ENCODE measurements at places on chromosomes 2 and 18.

DNA sequence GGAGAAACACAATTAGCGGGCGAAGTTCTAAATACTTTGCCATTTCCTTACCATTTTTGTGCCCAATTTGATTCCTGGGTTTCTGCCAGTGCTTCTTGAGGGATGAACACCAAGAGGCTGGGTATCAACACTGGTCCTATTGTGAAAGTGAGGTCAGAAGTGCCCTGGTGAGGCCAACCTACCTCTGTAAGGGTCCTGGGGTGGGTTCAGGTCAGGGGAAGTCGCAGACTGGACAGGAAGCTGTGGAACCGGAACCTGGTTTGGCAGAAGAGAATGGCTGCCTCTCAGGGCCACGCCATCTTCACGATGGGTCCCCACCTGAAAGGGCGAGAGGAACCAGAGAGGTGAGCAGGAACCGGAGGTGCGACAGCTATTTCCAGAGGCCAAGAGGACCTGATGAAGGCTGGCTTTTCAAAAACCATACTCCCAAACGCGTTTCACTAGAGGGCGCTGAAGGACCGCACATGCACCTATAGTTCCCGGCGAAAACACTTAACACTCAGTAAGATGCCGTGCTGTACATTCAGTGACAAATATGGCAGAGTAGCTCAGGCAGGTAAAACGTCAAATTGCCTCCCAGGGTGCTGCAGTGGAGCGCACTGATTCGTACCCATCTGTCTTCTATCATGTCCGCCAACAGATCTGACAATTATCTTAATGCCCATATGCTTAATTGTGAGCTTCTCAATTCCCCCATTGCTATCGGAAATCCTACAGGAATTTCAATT lies 275.3 kb upstream of the CCDC68 start:
- no peak for DNase-seq

DNA sequence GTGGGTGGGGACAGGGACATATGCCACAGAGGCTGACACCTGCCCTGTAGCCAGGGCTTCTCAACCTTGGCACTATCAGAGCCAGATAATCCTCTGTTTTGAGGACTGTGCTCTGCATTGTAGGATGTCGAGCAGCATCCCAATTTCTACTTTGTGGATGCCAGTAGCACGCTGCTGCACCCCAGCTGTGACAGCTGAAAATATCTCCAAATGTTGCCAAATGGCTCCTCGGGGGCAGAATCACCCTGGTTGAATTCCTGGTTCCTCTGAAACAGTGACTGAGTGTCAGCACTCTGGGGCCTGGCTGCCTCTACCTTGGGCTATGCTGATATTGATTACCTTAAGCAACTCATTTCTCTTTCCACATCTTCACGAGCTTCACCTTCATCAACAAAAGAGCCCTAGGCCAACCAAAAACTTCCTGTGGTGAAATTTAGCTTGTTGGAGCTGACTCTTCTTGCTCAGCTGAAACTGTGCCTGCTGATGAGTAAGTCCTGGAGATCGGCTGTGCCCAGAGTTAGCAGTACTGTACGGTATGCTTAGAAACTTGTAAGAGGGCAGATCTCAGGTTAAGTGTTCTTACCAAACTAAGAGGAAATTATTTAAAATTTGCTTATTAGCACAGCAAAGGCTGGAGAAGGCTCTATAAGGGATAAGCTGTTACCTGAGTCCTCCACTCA lies 138.1 kb downstream of the SEPTIN10 start:
- DNase-seq: no peak

DNA sequence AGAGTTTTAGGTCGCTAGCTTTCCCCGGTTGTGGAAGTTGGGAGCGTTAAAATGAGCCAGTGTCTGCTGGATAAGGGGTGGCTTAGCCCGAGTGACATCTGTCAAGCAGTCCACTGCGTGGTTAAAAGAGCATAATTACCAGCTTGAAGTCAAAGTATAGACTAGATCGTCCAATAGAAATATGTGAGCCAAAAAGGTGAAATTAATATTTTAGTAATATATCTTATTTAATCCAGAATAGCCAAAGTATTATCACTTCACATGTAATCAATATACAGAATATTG lies 654 bp downstream of the COMMD1 start:
- no peak for DNase-seq

DNA sequence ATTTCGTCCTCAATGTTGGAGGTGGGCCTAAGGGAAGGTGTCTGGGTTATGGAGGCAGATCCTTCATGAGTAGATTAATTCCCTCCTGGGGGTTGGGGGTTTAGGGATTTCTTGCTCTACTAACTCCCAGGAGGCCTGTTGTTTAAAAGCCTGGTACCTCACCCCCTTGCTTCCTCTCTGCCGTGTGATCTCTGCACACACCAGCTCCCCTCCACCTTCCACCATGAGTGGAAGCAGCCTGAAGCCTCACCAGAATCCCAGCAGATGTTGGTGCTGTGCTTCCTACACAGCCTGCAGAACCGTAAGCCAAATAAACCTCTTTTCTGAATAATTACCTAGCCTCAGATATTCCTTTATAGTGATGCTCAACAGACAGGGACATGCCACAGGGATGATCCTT lies 141.5 kb downstream of the ZNF516 start:
- no peak for DNase-seq

DNA sequence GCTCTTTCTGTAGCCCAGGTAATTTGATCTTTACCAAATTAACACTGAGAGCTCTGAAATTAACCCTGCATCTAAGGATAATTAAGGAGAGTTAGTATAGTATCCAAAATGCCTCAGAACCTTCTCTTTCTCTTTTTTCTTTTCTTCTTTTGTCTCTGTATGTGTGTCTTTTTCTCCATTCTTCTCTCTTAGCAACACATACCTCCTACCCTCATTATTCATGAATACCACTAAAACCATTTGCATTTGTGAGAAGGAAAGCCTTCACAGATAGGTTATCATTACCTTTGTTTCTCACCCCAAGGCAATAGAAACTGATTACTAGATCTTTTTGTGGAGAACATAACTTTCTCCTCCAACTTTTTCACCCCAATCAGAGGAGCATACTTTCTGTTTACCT lies 376.5 kb upstream of the NXPH2 start:
- no peak for DNase-seq

GRCh38 chr2:146317959-146318358 lies 1526.9 kb upstream of the ACVR2A start:
- DNase-seq: no peak

DNA sequence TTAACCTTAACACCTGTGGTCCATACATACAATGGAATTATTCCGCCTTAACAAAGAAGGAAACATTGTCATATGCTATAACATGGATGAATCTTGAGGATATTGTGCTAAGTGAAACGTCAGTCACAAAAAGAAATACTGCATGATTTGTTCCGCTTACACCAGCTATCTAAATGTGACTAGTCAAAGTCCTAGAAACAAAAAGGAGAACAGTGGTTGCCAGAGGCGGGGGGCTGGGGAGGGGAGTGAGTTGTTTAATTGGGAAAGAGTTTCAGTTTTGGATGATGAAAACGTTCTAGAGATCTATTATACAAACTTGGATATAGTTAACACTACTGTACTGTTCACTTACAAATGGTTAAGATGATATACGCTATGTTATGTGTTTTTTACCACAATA lies 72.0 kb downstream of the SPRED2 start:
- no peak for DNase-seq

DNA sequence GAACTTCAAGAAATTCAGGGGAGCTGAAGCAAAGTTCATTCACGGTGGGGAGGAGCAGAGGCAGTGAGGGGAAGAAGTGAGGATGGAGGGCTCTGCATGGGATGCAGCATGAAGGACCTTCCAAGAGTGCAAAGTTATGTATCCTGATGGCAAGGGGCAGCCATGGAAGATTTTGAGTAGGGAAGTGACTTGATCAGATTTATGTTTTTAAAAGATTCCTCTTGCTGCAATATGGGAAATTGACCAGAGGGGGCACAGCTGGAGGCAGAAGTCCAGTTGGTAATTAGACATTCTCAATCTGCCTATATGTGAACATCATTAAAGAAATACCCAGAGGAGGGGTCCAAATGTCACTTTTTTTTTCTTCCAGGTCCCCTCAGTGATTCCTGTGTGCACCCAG lies 21.5 kb upstream of the ANXA4 start:
- no peak for DNase-seq

GRCh38 chr2:42927334-42928160 lies 135.2 kb upstream of the HAAO start:
- no peak for DNase-seq

- no peak for DNase-seq
Observed at GRCh38 chr18:79321625-79322405, 73.9 kb upstream of the NFATC1 start.

GRCh38 chr2:175436076-175436475 lies 254.6 kb upstream of the ATP5MC3 start:
- DNase-seq: no peak

DNA sequence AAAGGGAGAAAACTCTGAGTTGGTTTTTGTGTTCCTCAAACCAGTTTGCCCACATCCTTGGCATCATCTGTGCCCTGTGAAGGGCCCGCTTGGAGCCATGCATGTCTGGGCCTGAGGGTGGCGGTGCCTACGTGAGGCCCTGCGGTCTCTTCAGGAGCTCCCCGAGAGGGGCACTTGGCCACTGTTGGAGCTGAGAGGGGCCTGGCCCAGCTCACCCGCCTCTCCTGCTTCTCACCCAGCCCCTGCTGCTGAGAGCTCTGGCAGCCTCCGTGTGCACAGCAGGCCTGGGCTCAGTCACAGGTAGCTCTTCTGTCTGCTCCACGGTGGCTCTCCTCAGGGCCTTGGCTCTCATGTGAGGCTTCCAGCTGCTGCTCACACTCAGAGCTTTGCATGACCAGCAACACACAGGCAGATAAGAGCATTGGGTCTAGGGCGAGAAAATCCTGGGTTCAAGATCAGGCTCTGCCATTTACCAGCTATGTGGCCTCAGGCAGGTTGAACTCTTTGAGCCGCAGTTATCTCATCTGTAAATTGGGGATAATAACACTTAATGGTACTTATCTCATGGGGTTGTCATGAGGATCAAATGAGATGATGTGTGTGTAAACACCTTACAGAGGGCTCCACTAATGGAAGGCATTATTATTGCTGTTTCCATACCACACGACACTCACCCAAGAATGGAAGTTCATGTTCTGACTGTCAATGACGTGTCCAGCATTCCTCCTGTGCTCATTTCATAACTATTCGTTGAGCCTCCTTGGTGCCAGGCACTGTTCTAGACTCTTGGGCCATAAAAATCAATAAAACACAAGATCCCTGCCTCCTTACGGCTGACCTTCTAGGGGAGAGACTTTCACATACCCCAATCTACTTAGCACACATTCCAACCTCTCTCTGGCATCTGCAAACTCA lies 41.6 kb upstream of the PLB1 start:
- no peak for DNase-seq

GRCh38 chr2:3285901-3286645 lies 91.5 kb downstream of the EIPR1 start:
- no peak for DNase-seq

GRCh38 chr2:59176737-59177136 lies 935.6 kb upstream of the FANCL start:
- DNase-seq: no peak

GRCh38 chr2:231351648-231352047 lies 43.9 kb upstream of the B3GNT7 start:
- no peak for DNase-seq

DNA sequence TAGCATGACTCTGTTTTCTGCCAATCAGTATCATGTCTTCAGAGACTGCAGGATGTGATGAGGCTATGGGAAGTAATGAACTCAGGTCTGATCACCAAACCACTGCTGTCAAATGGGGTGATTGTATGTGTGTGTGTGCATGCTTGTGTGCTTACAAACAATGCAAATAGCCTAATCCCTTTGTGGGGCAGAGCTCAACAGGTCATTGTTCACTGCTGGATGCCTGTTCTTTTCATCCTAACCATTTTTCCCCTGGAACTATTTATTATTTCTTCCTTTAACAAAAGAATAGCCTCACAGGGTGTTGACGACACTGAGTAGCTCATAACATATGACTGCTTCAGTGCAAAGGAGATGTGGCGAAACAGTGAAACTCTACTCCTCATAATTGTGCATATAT lies 55.9 kb downstream of the NXPH2 start:
- no peak for DNase-seq

DNA sequence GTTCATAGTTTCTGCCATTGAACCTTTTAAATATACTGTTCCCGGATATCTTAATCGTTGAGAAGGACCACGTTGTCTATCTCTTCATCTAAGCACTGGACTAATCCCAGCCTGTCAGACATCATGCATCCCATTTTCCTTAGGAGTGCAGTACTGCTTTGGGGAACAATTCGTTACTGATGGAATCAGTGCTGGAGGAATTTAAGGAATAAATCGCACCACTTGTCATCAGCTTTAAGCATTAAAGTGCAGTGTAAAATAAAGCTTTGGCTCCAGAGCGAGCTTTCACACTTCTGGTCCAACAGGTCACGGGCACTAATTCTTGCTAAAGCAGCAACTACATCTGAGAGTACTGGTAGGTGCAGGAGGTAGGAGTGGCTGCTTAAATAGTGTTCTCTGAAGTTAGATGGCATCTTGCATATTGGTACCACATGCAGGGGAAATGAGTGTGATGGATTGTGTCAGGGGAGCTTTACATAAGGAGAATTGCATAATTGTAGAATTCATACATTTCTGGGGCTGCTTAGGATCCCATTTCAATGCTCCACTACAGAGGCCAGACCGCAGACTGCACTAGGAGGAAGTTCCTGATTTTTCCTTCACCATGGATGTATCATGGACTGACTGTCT lies 105.7 kb upstream of the RASGRP3 start:
- no peak for DNase-seq

GRCh38 chr2:176976736-176977685 lies 235.6 kb upstream of the HNRNPA3 start:
- DNase-seq: no peak

GRCh38 chr2:19355416-19355821 lies 3.0 kb downstream of the OSR1 start:
- no peak for DNase-seq

DNA sequence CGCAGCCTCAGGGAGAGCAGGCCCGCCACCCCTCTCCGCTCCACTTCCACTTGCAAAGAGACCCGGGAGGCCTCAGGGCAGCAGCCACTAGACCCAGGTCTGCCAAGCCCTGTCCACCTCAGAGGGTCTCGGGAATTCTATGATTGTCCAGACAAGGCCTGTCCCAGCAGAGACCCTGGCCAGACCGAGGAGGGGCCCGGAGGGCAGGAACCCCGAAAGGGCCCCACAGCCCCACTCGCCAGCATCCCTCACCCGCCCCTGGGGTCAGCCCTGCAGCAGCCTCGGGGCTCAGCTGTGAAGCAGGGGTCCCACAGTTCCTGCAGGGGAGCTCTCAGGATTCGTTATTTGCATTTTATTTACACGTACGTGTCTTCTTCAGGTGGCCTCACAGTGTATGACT lies 269.5 kb downstream of the EIPR1 start:
- no peak for DNase-seq

Data from stimulated activated CD4-positive, alpha-beta T cell treated with anti-CD3 and anti-CD28 coated beads, Interleukin-15, amount 100 ng/mL, for 1 hour (primary cell).